Glomerular endothelial cell (primary cell): ENCODE measurements at places on chromosomes 7 and 10. TPM values are rescaled to one million over a fixed set of nuclear protein-coding genes. Genes with fewer than 3 reads are reported as not detected.
A peak's percentile ranks its signal among the peaks of the same experiment; 100 is the strongest.

GRCh38 chr7:73919694-73920375, 58.9 kb downstream of the TMEM270 start:
- no peak for DNase-seq

Gene ASZ1
- not detected in 2 replicates for total RNA-seq

- no peak for DNase-seq
Measured at GRCh38 chr7:140314573-140315480, 83.5 kb downstream of the SLC37A3 start.

Gene ADCY1
- 0.35 and 0.87 TPM in 2 replicates for total RNA-seq

GRCh38 chr10:112287844-112288243, 4.6 kb downstream of the TECTB start:
- DNase-seq: no peak

- DNase-seq: no peak
Measured at GRCh38 chr7:151876899-151877777, at the start of gene PRKAG2. Gene PRKAG2, minus strand, starts transcription at chr7:151877115. Its CDS starts 495 bp downstream, at chr7:151876620.

GRCh38 chr7:25966469-25966868, 185.5 kb upstream of the NFE2L3 start:
- no peak for DNase-seq

GRCh38 chr10:88582806-88583583, at the start of gene RNLS:
Gene RNLS, minus strand, starts transcription at chr10:88583318.
- no peak for DNase-seq

GRCh38 chr7:17713584-17713983, 226.7 kb downstream of the SNX13 start:
- DNase-seq: no peak

Gene CLDN3
- not detected in 2 replicates for total RNA-seq

Gene CELF2
- 31.3 and 37.6 TPM in 2 replicates for total RNA-seq

Gene EBLN1
- total RNA-seq: not detected in 2 replicates

Gene MRLN
- total RNA-seq: not detected in 2 replicates

Gene SORCS3
- 0.06 and 0.15 TPM in 2 replicates for total RNA-seq

- DNase-seq: no peak
Measured at GRCh38 chr10:89706011-89706410, 4.6 kb downstream of the KIF20B start.

- peak; percentile 4 for DNase-seq
Measured at GRCh38 chr10:32413513-32413912, 32.4 kb upstream of the CCDC7 start.

GRCh38 chr7:152633504-152633903, 42.4 kb downstream of the XRCC2 start:
- no peak for DNase-seq

- DNase-seq: no peak
Measured at GRCh38 chr7:40348126-40348728, 213.4 kb downstream of the SUGCT start.

Gene FFAR4
- not detected in 2 replicates for total RNA-seq

Gene LBX1
- not detected in 2 replicates for total RNA-seq

Gene SFTPA1
- total RNA-seq: not detected in 2 replicates

DNA sequence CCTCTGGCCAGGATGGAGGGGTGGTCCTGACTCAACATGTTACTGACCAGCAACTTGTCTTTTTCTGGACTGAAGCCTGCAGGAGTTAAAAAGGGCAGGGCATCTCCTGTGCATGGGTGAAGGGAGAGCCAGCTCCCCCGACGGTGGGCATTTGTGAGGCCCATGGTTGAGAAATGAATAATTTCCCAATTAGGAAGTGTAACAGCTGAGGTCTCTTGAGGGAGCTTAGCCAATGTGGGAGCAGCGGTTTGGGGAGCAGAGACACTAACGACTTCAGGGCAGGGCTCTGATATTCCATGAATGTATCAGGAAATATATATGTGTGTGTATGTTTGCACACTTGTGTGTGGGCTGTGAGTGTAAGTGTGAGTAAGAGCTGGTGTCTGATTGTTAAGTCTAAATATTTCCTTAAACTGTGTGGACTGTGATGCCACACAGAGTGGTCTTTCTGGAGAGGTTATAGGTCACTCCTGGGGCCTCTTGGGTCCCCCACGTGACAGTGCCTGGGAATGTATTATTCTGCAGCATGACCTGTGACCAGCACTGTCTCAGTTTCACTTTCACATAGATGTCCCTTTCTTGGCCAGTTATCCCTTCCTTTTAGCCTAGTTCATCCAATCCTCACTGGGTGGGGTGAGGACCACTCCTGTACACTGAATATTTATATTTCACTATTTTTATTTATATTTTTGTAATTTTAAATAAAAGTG, 6.0 kb downstream of the PLAU start:
- no peak for DNase-seq

Gene POT1
- 22.3 and 27.2 TPM in 2 replicates for total RNA-seq

DNA sequence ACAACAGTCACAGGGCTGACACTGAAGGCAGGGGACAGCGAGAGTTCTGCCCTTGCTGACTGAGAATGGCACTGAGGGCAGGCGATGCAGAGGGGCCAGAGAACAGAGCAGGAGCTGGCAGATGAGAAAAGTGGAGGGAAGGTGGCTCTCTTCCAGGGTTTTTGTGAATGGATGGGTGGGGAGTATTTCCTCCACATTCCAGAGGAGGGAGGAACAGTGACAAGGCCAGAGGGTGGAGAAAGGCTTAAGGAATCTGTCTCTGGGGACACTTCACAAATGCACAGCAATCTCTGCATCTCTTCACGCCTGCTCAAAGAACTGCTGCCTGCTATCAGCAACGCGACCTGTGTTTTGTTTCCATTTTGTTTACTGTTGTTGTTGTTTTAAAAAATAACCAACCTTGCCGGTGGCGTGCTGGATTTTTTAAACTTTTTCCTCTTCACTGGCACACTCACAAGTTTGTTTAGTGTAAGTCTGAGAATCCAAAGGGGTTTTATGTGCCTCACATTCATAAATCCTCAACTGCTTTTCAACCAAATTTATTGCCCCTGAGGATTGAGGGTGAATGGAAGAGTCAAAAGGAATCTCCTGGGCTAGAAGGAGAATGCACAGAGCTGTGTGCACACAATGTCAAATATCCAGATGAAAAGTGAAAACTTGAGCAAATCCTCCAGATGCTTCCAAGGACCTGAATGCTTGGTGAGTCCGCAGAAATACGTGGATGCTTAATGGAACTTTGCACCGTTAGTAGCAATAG, 129.3 kb downstream of the GLI3 start:
- no peak for DNase-seq

- no peak for DNase-seq
Measured at GRCh38 chr7:5679813-5680473, 101.5 kb downstream of the RNF216 start.

- DNase-seq: no peak
Measured at GRCh38 chr10:128242641-128243040, 116.4 kb upstream of the MKI67 start.

Gene SLC26A5
- not detected in 2 replicates for total RNA-seq

Gene PAX2
- total RNA-seq: 3.2 and 3.9 TPM in 2 replicates

DNA sequence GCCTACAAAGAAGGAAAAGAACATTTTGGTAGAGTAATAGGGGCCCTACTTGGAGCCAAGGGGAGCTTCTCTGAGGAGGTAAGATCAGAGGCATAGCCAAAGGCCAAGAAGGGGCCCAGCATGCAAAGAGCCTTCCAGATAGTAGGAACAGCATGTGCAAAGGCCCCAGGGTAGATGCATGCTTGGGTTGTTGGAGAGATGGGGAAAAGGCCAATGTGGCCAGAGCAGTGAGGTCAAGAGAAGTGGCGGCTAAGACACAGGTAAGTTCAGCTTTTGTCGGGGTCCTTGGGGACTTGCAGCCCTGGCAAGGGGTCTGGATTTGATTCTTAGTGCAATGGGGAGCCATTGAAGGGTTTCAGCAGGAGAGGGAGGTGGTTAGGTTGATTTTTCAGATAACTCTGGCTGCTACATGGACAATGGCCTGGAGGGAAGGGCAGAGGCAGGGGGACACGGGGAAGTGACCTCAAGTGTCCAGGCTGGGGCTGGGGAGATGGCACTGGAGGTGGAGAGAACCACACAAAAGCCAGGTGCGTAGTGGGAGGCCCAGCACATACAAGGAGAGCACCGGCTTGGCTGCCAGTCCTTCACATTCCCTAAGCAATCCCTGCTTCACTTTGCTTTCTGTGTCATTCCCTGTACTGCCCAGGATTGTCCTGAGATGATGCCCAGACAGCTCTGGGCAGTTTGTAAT, 16.5 kb downstream of the GRID1 start:
- DNase-seq: no peak

GRCh38 chr7:134710854-134711624, 64.4 kb downstream of the BPGM start:
- DNase-seq: no peak

DNA sequence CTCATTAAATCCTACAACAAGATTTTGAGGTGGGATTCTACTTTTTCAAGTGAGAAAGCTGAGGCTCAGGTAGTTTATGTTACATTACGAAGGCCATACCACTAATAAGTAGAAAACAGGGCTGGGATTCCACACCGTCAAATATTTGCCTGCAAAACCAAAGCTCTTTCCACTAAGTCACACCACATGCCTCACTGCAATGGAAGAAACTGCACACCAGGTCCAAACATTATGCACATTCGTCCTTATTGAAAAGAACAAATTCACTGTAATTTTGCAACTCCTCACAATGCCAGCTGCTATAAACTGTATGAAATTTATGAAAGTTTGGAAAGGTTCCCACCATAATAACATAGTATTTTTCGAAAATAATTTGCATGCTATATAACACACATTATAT, 66.5 kb downstream of the DGKB start:
- DNase-seq: no peak

DNA sequence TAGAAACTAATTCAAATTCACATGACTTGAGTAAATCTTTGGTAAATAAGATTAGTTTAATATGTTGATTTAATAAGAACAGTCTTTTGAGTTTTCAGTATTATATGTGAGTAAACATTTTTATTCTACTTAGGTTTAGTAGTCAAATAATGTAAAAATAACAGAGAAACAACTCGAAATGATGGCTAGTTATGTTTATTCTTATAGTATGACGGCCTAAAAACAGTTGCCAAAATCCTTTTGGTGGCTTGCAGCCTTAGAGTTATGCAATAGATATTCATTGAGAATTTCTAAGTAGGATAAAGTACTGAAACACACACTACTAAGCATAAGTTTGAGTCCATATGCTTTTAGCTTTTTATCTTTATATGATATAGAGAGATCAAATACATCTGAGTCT, 184.8 kb downstream of the GNAI1 start:
- DNase-seq: no peak

- no peak for DNase-seq
Measured at GRCh38 chr7:51647486-51647885, 330.9 kb upstream of the COBL start.

- no peak for DNase-seq
Measured at GRCh38 chr7:78345293-78345911, 546.8 kb downstream of the PHTF2 start.

DNA sequence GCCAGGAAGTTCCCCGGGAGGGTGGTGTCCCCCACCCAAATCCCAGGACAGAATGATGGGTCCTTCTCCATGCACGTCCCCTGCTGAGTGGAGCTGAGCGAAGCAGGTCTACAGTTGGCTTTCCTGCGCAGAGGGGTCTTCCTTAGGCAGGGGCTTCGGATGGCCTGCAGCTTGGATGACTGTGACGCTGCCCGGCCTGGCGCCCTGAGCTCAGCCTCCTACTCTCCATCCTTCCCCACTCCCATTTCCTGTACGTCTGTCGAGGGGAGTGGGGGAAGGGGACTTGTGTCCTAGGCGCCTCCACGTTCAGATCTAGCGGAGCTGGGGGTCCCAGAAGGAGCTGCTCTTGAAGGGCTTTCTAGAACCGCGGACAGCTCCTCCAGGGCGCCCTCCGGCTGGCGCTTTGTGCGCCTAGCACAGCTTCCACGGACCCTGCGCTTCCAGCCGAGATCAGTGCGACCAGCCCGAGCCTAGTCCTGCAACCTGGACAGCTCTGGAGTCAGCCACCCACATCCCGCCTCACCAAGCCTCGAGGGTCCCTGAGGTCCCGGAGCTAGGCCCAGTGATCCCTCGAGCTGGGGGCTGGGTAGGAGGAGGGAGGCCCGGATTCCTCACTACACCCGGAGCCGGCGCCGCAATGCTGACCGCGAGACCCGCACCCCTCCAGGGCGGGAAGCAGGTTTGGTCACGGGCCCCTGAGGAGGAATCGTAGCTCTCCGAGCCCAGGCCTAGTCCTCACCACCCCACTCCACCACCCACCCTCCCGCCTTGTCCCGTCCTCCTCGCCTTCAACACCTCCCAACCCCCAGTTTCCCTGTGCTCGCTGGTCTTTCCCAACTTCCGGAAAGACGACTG, 1.9 kb downstream of the GRID1 start:
- DNase-seq: no peak

DNA sequence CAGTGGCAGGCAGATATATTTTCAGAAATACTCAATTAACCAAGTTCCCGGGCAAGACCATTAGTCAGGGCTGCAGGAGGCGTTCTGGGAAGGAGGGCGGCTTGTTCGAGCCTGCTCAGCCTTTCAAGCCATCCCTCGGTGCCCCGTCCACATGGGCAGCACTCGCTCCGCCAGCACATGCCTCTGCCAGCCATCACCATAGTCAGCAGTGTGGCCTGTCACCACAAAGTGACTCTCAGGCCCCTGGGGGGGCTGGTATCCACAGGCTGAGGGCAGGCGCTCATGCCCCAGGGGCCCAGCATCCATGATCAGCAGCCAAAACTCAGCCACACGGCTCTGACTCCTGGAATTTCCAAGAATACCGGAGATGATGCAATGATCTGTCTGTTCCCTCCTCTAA, 81.9 kb downstream of the CHST15 start:
- DNase-seq: no peak

Gene TUBB8
- not detected in 2 replicates for total RNA-seq
